NCI-H524 (cell line): ENCODE measurements at places on chromosomes 13 and 19.
A peak's percentile ranks its signal among the peaks of the same experiment; 100 is the strongest.

DNA sequence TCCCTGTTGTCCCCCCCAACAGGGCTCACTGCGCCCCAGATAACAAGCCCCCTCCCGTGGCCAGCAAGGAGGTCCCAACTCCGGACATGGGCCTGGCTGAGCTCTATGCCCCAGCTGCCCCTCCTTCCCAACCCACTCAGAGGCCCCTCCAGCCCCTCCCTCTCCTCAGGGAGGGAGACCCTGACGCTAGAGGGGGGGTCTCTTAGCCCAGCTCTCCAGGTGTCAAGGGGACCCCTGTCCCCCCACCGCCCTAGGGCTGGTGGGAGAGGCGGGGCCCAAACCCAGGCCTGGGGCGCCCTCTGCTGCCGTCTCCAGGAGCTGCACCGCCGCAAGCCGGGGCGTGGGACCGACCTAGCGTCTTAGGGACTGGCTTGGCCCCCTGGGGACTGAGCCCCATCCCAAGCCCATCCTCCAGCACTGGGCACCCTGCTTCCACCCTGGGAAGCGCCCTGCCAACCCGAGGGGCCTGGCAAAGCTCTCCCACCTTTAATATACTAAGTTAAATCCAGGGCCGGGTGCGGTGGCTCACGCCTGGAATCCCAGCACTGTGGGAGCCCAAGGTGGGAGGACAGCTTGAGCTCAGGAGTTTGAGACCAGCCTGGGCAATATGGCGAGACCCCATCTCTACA lies 1.4 kb downstream of the GRIN3B start:
- peak; percentile 17 for DNase-seq

DNA sequence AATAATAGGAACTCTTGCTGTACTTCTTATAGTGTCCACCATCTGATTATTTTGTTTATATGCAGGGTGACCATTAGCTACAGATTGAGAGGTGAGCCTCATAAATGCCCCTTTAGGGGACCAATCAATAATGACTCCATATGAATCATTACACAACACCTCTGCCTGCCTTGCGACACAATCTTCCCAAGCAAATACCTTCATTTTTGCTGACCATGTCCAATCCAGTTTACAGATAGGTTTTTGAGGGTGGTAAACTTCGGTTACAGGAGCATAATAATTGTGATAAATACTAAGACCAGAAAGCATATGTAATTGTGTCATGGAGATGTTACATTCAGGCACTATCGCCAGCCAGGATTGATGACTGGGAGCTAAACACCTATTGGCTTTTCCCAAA lies 23.6 kb upstream of the IL17D start:
- DNase-seq = no peak

- DNase-seq = no peak
These were observed 39.7 kb downstream of the ERICH6B start for GRCh38 chr13:45575830-45576180.

DNA sequence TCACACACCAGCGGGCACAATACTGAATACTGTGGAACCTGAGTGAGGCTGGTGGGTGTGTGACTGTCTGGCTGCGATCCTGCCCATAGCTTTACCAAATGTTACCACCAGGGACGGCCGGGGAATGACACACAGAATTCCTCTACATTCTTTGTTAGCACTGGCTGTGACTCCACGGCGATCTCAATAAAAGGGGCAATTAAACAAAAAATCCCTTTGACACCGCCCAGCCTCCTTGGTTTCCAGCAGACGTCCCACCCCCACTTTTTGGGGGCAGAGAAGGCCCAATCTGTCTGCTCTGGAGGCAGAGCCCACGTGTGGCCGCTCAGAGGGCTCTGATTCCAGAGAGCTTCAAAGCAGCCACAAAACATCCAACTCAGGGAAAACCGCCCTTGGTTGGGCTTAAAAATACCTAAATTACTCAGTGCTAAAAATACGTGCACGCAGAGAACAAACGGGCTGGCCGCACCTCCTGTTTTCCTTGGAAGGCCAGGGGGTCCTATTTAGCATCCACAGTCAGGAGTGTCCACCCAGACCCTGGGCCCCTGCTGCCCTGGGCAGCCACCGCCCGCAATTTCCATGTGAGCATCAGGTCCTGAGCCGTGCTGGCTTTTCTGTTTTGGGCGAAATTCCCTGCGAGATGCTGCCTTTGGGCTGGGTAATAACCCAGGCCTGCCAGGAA lies 47.8 kb downstream of the GADD45B start:
- DNase-seq = no peak

- no peak for DNase-seq
These were observed 110.1 kb downstream of the SLAIN1 start for GRCh38 chr13:77807431-77808135.
